ENCODE measurements at places on chromosomes 4 and X. TPM values are rescaled to one million over a fixed set of nuclear protein-coding genes. Genes with fewer than 3 reads are reported as not detected.

GRCh38 chr4:3010577-3010976 is 47.2 kb downstream of the GRK4 start:
- no peaks in the 10 kb centered on the region for H3K36me3 ChIP-seq
- no peaks in the 10 kb centered on the region for H3K27me3 ChIP-seq
- no peaks in the 10 kb centered on the region for H3K4me1 ChIP-seq
- H3K4me3 ChIP-seq = no peak overlapping the region

GRCh38 chr4:54077812-54078211 is 13.4 kb upstream of the CHIC2 start:
- no peaks in the 10 kb centered on the region for H3K27me3 ChIP-seq
- no peaks in the 10 kb centered on the region for H3K36me3 ChIP-seq
- peaks cover 3% of the 10 kb centered on the region for H3K4me1 ChIP-seq
- no peak overlapping the region for H3K27ac ChIP-seq
- DNase-seq = no peak

Gene LEF1
- 0.22 TPM for polyA plus RNA-seq

DNA sequence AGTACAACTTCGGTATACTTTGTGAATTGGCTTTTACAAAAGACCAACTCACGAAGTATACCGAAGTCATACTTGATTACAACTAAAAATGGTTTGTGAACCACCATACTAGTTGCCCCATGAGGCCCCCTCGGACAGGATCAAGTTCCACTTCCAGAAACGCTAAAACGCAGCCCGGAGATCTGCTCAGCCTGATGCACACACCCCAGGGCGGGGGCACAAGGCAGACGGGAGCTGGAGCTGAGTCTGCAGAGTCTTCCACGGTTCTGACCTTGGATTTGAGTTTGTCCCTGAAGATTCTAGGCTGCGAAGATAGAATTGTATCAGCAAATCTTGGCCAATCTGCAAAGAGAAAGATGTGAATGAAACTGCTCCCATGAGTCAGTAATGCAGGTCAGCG is 118.1 kb downstream of the SORCS2 start:
- H3K4me3 ChIP-seq = no peak overlapping the region
- no peak overlapping the region for H3K27ac ChIP-seq
- no peaks in the 10 kb centered on the region for H3K27me3 ChIP-seq

Gene WDR19
- polyA plus RNA-seq = 25.8 TPM

DNA sequence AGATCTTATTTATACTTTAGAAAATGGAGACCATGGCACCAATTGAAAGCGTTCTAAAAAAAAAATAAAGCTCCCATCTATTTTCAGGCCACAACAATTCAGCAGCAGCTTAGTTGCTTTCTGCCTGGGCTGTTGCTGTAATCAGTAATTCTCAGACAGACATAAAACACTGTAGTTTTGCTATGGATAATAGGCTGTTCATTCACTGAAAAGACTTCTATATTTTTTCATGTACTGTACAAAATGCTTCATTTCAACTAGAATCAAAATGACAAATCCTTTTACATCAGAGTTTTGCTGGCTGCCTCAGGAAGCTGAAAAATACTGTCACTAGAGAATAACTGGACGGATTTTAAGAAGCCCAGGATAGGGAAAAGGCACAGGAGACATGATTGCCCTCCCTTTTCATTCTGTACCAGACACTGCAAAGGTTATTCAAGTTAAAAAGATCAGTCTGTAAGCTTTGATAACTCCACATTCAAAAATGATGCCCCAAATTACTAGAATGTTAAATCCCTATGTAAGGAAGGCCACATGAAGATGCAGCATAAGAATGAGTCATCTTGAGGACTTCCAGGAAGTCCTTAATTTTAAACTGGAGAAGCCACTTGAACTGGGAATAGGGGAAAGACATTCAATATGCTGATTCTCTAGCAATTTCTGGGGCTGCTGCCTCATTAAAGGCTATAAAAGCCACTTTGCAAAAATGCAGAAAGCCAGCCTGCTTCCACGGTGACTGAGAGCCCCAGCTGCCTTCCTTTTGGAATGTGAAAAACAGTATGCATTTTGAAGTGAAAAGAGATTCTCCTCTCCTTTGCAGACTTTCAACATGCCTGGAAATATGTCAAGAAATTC is 403.2 kb upstream of the RASGEF1B start:
- no peaks in the 10 kb centered on the region for H3K4me1 ChIP-seq
- no peaks in the 10 kb centered on the region for H3K27me3 ChIP-seq
- no peak for DNase-seq
- no peaks in the 10 kb centered on the region for H3K36me3 ChIP-seq
- no peak overlapping the region for H3K4me3 ChIP-seq
- H3K27ac ChIP-seq = no peak overlapping the region

Gene UNC5C
- 0.54 TPM for polyA plus RNA-seq

Gene MAGIX
- polyA plus RNA-seq = 5.4 TPM

DNA sequence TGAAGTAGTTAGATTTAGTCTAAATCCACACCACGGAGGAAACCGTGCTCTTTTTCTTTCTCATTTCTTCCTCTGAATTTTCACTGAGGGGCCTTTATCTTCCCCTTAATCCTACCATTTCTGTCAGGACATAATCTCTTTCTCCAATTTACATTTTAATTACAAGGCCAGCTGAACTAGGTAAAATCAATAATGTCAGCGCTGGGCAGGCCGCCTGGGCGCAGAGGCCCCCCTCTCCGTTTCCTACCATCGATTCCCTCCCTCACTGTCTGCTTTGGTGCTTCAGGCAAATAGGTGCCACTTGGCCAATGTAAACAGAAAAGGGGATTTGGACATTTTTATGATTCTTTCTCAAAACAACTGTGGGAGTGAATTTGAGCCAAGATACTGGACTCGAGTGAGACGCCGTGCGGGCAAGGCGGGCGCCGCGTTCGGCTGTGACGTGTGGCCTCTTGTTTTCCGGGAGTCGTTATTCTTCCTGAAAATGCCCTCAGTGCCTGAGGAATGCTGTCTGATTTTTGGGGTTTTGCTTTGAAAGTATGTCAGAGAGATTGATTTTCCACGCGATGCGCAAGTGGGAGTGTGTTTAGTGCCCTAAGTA is 22.6 kb downstream of the UVSSA start:
- peak; percentile 1 for DNase-seq
- H3K4me1 ChIP-seq = no peaks in the 10 kb centered on the region
- H3K27me3 ChIP-seq = no peaks in the 10 kb centered on the region
- H3K36me3 ChIP-seq = peaks cover 62% of the 10 kb centered on the region
- H3K27ac ChIP-seq = no peak overlapping the region

Data from heart right ventricle (tissue), 16 donors.